ENCODE measurements at places on chromosomes 2 and 18.

DNA sequence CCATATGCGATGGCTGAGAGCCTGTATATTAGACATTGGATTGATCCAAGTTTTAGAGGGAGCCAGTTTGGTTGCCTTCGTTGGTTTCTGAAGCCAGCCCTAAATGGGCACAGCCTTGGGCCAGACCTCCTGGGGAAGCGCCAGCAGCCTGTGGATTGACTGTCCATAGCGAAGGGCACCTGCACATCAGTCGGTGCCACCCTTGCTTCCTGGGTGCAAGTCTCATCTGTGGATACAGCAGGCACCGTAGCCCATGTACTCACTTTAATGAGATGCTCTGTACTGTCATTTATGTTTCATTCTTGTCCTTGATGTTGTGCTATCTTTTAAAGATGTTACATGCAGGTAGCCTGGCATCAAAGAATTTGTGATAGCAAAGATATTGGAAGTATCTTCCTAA is 536.4 kb upstream of the NRP2 start:
- no peak for DNase-seq

- peak; percentile 41 for DNase-seq
Observed at GRCh38 chr2:41698678-41699422, 349.0 kb upstream of the PKDCC start.

DNA sequence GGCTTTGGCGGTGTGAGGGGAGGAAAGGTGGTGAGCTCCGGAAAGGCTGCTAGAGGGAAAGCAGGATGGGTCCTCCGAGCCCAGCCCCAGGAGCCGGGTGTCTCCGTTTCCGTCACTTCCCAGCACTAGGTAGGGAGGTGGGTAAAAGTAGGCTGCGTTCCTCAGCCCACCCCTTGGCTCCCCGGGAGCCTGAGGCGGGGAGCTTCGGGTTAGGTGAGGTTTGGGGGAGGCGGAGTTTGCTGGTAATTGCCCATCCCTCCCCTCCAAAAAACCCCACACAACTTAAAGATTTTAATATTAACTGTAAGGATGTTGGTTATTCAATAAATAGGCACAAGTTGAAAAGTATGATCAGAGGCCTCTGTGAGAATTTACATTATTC is 552 bp upstream of the ATF2 start:
- DNase-seq, result no peak

GRCh38 chr18:10475654-10476291 is 21.3 kb downstream of the APCDD1 start:
- no peak for DNase-seq

DNA sequence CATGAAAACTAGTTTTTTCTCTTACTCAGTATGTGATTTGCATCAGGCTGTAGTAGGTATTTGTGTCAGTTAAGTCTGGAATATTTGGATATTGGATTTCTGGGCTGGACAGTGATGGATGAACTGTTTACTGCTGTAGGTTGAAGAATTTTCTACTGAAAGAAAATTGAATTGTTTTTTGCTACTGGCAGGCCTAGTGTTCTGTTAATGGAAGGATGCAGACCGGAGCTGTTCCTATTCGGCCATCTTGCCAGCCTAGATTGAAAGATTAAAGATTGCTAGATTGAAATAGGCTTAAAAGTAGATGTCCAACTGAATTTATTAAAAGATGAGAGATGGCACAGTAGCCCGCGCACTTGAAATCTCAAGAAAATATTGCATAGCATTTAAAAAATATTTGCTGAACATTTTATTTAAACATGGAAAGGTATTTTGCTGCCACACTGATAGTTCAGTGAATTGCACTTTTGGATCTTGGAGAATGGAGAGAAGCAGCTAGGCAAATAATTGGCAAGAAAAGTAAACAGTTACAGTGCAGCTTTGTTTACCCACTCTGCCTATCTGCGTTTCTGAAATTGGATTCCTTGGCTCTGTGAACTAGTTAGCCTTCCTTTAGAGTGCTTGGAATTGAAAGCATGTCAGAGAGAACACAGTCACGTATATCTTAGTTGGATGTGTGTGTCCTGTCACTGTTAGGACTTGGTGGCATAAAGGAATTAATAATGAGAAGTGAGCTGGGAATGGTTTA is 54.1 kb downstream of the EPB41L5 start:
- DNase-seq, result no peak

DNA sequence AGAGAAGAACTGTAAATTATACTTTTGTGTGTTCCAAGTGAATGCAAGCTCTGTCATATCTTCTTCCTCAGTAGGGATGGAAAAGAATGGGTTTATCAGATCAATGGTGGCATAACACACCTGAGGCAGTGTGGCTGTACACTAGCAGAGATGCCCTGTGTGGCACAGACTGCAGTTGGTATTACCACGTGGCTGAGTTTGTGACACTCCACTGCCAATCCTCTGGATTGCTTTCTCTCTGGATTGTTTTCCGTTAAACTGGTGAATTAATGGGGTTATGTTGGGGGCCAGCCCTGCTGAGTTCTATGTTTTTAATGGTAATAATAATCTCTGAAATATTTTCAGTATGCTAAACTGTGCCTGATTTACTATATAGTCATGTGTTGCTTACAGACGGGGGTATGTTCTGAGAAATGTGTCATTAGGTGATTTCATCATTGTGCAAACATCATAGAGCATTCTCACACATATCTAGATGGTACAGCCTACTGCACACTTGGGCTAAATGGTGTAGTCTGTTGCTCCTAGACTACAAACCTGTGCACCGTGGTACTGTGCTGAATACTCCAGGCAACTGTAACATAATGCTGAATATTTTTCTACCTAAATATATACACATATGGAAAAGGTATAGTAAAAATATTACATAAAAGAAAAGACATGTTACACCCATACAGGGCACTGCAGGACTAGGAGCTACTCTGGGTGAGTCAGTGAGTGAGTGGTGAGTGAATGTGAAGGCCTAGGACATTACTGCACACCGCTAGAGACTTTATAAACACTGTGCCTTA is 84.7 kb upstream of the ST6GAL2 start:
- no peak for DNase-seq

DNA sequence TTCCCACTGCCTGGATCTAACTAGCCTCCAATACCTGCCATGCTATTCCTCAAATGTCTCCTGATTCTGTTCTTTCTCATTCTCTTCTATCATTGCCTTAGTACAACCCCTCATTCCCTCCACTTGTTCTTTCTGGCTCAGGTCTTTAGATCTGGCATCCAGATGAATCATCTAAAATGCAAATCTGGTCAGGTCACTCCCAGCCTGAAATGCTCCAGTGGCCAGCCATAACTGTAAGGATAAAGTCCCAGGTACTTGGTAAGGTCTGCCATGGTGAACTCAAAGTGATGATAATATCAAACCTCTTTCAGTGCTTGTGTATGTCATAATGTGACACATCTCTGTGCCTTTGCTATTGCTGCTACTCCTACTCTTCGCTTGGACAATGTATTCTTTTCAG is 2.9 kb upstream of the SNRNP27 start:
- DNase-seq, result no peak

GRCh38 chr2:203880557-203881125 is 13.1 kb downstream of the CTLA4 start:
- DNase-seq, result no peak

DNA sequence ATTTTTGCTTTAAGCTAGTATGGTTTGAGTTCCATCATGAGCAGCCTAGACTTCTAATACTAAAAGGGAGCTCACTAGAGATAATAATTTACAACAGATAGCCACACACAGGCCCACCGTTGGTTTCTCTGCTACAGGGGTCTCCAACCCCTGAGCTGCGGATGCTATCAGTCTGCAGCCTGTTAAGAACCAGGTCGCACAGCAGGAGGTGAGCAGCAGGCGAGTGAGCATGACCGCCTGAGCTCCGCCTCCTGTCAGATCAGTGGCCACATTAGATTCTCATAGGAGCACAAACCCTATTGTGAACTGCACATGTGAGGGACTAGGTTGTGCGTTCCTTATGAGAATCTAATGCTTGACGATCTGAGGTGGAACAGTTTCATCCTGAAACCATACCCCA is 150.6 kb downstream of the HRH4 start:
- no peak for DNase-seq

Measured in HEK293T (cell line).